Ovary (tissue), 10 donors: ENCODE measurements at places on chromosomes 7 and 10.

GRCh38 chr10:10830293-10830986 is 187.2 kb upstream of the CELF2 start:
- no peak for DNase-seq

DNA sequence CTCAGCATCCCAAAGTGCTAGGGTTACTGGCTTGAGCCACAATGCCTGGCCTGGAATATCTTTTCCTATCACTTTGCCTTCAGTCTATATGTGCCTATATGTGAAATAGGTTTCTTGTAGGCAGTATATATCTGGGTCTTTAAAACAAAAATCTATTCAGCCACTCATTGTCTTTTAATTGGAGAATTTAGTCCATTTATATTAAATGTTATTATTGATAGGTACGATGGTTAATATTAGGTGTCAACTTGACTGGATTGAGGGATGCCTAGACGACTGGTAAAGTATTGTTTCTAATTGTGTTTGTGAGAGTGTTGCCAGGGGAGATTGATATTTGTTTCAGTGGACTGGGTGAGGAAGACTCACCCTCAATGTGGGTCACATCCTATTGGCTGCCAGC is 73.4 kb downstream of the FBXL13 start:
- DNase-seq = no peak

DNA sequence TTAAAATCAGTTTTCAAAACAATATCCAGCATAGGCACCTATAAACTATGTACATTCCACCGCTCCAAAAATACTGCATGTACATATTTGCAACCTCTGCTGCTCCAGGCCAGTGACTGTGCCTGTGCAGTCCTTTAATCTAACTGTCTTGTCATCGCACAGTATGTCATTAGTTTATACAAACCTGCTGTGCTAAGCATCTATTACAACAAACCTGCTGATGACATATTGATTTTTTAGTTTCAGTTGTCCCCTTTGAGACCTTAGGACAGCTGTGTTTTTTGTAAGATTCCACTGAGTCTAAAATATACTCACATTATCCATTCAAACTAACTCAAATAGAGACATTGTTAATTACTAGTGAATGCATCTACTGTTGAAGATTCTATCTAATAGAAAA is 33.1 kb downstream of the SEMA3C start:
- DNase-seq = no peak

DNA sequence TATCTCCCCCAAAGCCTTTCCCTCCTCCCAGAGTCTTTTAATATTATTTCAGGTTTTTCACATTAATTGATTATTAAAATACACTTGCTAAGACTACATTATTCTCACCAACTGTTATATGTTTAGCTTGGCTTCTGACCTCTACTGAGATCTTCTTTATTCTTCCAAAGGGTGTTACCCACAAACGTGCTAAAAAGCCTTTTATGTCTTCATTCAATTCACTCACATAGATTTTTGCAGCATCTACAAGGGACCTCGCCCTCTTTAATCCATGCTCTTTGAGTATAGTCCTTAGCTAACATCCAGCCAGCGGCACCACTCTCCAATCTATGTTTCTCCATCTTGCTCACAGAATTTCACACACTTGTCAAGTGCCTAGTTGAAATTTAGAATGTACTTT is 115.9 kb downstream of the HIPK2 start:
- DNase-seq = no peak

GRCh38 chr7:26293569-26294308 is 2.1 kb downstream of the SNX10 start:
- no peak for DNase-seq

GRCh38 chr7:147276783-147277370 is 1160.3 kb downstream of the CNTNAP2 start:
- DNase-seq = no peak
